ENCODE measurements at places on chromosomes 2 and 18. TPM values are rescaled to one million over a fixed set of nuclear protein-coding genes. Genes with fewer than 3 reads are reported as not detected.

RTP5 gene
- total RNA-seq, result not detected

ACMSD gene
- not detected for total RNA-seq

PARD3B gene
- 0.94 TPM for total RNA-seq

PTH2R gene
- not detected for total RNA-seq

PROKR1 gene
- not detected for total RNA-seq

GREB1 gene
- 2.6 TPM for total RNA-seq

TACR1 gene
- total RNA-seq, result 0.21 TPM

ACTG2 gene
- 0.30 TPM for total RNA-seq

EFEMP1 gene
- total RNA-seq, result 44.2 TPM

SERPINB5 gene
- total RNA-seq, result 0.13 TPM

DNPEP gene
- 62.6 TPM for total RNA-seq

RTKN gene
- total RNA-seq, result 20.2 TPM
